MG63 (cell line): ENCODE measurements at places on chromosomes 3 and 15. TPM values are rescaled to one million over a fixed set of nuclear protein-coding genes. Genes with fewer than 3 reads are reported as not detected.

Gene FURIN
- total RNA-seq: 14.7 and 19.3 TPM in 2 replicates

GRCh38 chr3:112111785-112112402, 21.2 kb downstream of the GCSAM start:
- peak; percentile 54 for DNase-seq

Gene EIF2A
- 208 and 305 TPM in 2 replicates for total RNA-seq

GRCh38 chr3:57518276-57518915, 25.7 kb downstream of the DNAH12 start:
- DNase-seq: no peak

DNA sequence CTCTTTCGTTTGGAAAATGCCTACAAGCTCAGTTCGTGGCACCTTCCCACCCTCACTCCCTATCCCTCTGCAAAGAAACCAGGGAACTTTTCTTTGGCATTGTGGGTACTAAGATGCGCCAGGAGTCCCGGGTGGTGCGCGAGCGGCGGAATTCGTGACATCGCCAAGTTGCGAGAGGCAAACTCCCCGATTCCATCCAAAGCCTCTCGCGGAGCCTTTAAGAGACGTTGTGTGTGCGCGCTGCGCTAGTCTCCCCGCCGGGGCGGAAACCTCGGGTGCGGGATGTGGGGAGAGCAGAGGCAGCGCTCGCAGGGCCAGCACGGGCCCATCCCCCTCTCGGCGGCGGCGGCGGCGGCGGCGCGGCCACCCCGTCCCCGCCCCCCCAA, 443 bp upstream of the NR2F2 start:
- peak; percentile 87 for DNase-seq

Gene NANOGP8
- total RNA-seq: not detected in 2 replicates

GRCh38 chr15:45101749-45102148, 12.2 kb downstream of the DUOX2 start:
- DNase-seq: no peak

- DNase-seq: no peak
Observed at GRCh38 chr3:1235526-1236120, 142.8 kb downstream of the CNTN6 start.

Gene SLC7A14
- not detected in 2 replicates for total RNA-seq

Gene SPTBN5
- total RNA-seq: 2.4 and 3.4 TPM in 2 replicates
